ENCODE measurements at places on chromosomes 11 and 22.

GRCh38 chr11:71323876-71324526 lies 71.6 kb upstream of the SHANK2 start:
- DNase-seq, result no peak

DNA sequence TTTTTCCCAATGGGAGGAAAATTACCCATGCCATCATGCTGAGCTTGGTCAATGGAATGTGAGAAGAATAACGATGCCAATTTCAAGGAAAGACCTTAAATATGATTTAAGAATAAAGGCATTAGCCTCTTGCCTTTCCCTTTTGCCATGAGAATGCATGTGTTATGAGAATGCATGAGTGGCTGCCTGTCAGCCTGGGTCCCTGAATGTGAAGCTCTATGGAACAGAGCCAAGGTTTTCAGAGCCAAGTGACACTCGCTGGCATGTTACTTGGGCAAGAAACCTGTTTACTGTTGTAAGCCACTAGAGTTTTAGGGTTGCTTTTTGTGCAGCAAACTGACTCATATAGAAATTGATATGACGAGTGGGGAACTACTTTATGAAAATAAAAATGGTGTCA lies 75.7 kb downstream of the JRKL start:
- DNase-seq, result no peak

DNA sequence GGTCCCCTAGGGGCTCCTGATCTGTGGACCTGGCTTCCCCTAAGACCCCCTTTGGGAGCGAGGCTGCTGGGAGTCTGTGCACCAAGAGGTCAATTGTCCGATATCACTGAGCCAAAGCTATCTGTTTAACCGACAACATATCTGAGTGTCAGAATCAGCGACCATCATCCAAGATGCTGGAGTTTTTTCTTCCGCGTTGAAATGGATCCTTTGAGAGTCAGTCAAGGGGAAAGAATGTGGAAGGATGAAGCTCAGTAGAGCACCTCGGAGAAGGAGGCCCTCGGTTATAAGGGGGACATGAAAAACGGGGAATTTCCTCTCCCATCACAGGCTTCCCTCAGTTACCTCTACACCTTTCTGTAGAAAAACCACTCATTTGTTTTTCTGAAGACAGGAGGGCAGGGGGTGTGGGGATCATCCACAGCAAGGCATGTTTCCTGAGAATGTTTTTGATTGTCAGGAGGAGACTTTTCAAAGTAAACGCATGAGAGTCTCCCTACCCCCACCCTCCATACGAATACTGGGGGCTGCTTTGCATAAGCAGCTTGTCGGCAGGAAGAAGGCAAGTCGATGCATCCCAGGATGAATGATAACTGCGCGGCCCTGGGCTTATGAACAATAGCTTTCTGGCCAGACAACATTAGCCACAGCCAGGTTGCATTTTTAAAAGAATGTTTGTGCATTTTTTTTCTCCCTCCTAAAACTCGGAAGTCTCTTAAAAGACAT lies 37.7 kb upstream of the CCND1 start:
- no peak for DNase-seq

GRCh38 chr11:73240190-73240781 lies 22.2 kb downstream of the P2RY2 start:
- DNase-seq, result no peak

GRCh38 chr22:33327348-33327860 lies 269.2 kb upstream of the SYN3 start:
- DNase-seq, result no peak

- no peak for DNase-seq
Observed at GRCh38 chr11:67631411-67631810, 1.7 kb upstream of the NUDT8 start.

GRCh38 chr11:75212411-75212810 lies 28.2 kb upstream of the TPBGL start:
- no peak for DNase-seq

GRCh38 chr11:129115652-129116586 lies 76.2 kb downstream of the ARHGAP32 start:
- no peak for DNase-seq

GRCh38 chr22:37079668-37080171 lies 28.2 kb downstream of the KCTD17 start:
- peak; percentile 69 for DNase-seq

- DNase-seq, result peak; percentile 94
Observed at GRCh38 chr11:64225608-64226506, at the start of the genes NUDT22 and TRPT1. Gene NUDT22 (plus strand): TSS chr11:64226274. CDS start chr11:64226653, 379 bp downstream. Gene TRPT1 (minus strand): TSS chr11:64226186. CDS start chr11:64225860, 326 bp downstream.

GRCh38 chr11:47105974-47106373 lies 70.7 kb downstream of the ARFGAP2 start:
- no peak for DNase-seq

GRCh38 chr11:7597620-7598019 lies 75.7 kb downstream of the CYB5R2 start:
- DNase-seq, result no peak

- DNase-seq, result no peak
Observed at GRCh38 chr11:36155770-36156160, 133.5 kb downstream of the COMMD9 start.

- DNase-seq, result no peak
Observed at GRCh38 chr22:19632668-19633148, 81.6 kb upstream of the SEPTIN5 start.

DNA sequence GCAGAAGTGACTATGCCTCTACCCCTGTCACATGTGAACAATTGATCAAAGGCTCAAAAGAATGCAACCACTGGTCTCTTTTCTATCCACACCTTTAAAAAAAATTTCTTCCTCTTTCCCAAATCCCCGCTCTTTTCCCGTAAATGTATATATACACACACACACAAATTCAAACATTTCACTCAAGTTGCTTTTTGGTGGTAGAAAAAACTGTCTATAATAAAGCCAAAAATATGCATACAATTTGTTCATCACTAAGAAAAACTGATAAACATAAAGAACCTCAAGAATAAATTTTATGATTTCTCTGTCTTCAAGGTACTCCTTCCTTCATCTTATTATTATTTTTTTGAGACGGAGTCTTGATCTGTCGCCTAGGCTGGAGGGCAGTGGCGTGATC lies 5.6 kb downstream of the SMC1B start:
- no peak for DNase-seq

DNA sequence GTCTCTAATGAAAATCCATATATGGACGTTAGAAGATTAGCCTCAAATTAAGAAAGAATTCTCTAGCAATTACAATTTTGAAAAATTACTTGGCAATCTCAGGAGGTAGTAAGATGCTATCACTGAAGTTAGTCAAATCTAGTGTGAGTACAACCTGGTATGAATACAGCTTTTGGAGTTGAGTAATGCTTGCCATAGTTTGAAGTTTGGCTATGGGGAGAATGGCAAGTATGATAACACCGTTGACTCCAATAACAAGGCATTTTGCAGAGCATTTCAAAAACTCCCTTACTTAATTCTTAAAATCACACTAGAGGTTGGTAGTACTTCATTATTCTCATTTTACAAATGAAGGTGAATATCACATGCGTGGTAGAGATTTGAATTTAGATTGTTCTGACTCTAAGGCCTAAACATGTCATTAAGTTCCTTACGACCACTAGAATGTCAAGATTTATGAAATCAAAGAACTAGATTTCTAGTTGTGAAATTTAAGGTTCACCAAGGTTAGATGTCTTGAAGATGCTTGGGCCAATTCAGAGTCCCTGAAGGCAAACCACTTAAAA lies 355.4 kb downstream of the ETS1 start:
- no peak for DNase-seq

GRCh38 chr22:49867303-49868265 lies 13.9 kb downstream of the ZBED4 start:
- no peak for DNase-seq

DNA sequence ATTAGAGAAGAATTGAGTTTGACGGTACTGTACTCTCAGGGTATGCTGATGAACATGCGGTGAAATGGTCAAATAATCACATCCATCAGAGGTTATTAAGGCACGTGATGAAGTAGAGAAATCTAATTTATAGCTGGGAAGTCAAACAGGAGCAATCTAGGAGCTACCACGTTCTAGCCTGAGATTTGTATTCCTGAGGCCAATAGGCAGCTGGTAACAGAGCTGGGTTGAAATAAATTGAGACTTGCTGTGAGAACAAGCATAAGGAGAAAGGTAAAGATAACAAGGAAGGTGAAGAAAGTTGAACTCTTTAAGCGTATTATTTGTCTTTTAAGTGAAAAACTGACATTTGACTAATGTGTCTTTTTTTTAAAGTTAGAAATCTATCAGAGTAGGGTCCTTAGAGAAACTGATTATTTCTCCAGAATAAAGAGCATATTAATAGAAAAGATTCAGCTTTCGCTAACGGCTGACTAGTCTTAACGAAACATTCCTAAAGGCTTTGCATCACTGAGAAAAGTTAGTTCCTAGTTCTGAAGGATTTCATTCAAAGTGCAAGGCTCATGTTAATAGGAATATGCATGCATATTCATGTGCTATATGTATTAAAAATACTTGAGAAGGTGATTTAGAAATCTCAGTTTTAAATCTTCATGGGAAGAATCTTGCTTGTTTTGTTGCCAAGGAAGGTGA lies 5.2 kb upstream of the WEE1 start:
- no peak for DNase-seq

GRCh38 chr22:42439821-42440674 lies 7.8 kb upstream of the NFAM1 start:
- DNase-seq, result no peak

- DNase-seq, result no peak
Observed at GRCh38 chr11:118396097-118396501, 5.3 kb upstream of the ATP5MG start.

DNA sequence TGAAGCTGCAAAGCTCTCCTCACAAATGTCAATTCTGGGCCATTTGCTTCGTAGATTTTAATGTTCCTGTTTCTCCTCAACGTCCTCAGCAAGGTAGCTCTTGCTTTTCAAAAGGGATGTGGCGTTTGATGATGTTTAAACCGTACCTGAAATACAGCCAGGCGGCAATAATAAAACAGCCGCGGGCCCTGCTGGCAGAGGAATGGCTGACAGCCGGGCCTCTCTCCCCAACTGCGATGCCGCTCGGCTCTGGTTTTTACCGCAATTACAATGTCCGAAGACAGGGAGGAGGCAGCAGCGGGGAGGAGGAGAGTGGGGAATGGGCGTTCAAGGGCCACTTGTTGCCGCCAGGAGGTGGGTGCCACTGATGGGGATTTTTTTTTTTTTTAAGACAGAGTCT lies 27.5 kb downstream of the MACROD1 start:
- DNase-seq, result no peak

DNA sequence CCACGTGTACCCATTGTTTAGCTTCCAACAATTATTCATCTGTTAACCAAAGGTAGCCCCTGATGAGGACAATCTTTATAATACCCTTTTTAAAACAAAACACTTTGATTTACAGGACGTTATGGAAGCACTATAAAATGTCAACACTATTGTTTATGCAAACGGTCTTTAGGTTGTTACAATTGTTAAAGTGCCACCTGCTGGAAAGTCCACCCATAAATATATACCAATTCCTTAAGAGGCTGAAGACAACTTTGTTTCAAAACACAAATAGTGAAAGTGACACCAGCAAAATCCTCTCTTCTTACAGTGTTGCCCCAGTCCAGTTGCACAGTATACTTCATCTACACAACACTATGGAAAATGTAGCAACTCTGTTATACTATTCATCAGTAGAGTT lies 68.9 kb upstream of the SLN start:
- DNase-seq, result no peak

DNA sequence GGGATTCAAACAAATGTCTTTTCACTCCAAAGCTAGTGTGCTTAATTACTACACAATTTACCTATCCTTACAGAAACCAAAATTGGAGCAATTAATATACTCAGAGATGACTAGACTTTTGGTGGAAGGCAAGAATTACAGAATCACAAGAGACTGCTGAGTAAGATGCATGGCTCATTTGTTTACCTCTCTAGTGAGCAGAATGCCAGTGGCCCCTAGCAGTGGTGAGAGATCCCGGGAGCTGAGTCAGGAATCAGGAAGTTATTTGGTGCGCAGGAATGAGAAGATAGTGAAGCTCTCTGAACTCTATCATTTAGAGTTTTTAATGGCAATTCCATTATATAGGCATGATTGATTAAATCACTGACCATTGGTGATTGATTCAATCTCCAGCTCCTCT lies 188.9 kb upstream of the SESN3 start:
- DNase-seq, result no peak

DNA sequence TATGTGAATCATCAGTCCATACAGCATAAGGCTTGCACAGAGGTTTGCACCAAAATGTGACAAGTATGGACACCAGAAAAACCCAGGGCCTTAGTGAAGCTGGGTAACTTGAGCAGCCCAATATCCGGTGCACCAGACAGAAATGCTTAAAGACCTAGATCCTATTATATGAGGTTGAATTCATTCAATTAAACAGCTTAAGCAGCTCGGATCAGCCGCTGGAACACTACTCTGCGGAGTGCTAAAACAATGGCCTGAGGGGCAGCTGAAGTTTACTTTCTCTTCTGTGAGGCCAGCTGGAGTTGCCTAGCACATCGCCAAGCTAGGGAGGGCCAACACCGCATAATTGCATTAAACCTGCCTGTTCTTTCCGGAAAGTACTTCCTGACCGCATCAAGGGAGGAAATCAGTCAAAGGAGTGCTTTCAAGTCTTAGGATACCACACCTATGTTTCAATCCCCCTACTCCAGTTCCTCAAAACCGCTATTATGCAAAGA lies 17.0 kb upstream of the FAM181B start:
- no peak for DNase-seq

GRCh38 chr22:25540166-25540907 lies 24.1 kb upstream of the GRK3 start:
- no peak for DNase-seq

GRCh38 chr22:30234786-30235470 lies 11.6 kb downstream of the LIF start:
- no peak for DNase-seq

GRCh38 chr22:49629586-49630447 lies 197.9 kb downstream of the BRD1 start:
- no peak for DNase-seq

DNA sequence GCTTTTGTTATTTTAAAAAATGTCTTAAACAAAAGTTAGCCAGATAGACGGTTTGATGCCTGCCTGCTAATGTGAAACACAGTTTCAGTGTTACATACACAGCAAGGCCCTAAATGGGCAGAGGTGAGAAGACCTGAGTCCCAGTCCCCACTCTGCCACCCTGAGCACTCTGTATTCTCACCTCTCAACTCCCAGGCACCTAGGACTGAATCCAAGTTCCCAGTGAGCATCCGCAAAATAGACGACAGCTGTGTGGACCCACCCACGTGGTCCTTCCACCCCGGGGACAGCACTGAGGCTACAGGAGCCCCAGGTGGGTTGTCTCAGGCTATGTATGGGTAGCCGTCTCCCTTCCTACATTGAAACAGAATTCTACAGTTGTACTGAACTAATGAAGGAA lies 111.5 kb downstream of the RPL27A start:
- no peak for DNase-seq

DNA sequence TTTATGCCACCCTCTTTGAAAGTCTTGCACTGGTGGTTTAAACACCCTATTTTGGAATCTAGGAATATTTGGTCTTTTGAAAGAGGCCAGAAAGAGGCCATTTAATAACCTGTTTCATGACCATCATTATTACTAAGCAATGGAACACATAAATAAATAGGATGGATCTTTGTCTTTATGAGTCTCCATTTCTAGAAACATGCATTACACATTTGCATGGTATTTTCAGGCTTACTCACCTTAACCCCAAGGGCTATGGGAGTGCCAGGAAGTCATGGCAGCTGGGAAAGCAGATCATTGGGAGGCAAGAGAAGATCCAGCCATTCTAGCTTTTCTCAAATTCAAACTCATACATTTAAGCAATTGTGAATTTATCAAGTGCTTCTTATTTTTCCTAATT lies 185.8 kb upstream of the POU2AF2 start:
- DNase-seq, result no peak

- no peak for DNase-seq
Observed at GRCh38 chr11:73317373-73317772, 9.3 kb downstream of the ARHGEF17 start.

Data from activated naive CD4-positive, alpha-beta T cell treated with Interleukin-2 at 50 U/mL for 16 hours (primary cell).